GOT3 (cell line): ENCODE measurements at places on chromosomes 7 and 10.

GRCh38 chr10:33434933-33435332 is 100.5 kb upstream of the NRP1 start:
- DNase-seq, result no peak

DNA sequence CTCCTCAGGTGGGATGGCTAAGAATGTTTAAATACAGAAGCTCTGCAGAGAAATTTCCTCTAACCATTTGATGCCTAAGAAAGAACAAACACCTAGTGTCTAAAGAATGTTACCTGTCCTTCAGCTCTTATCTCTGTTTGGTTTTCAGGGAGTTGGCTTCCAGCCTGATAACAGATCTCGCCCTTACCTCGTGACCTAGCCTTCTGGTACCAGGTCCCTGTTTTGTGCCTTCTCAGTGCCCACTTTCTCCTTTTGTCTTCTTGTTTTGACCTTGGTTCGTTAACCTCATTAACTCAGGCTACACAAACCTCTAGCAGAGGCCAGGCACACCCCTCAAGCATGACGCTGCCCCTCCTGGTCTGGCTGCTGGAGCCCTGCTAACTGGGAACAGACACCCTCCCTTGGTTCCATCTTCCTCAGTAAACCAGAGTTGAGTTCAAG is 16.1 kb upstream of the RAB11FIP2 start:
- no peak for DNase-seq

DNA sequence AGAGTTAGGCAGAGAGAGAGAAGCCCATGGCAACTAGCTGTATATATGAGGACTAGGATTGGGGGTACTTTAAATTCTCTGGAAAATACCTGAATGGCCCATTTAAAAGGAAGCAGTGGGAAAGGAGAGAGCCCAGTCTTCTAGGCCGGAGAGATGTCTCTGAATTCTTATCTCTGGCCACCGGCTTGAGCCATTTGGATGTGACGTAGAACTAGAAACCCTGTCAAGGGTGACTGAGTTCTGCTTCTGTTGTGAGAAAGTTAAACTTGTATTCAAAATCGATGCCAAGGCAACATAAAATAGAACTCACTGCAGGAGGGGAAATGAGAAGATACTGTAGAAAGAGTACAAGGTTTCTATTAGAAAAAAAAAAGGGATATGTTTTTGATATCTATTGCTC is 6.3 kb upstream of the GSTK1 start:
- no peak for DNase-seq

DNA sequence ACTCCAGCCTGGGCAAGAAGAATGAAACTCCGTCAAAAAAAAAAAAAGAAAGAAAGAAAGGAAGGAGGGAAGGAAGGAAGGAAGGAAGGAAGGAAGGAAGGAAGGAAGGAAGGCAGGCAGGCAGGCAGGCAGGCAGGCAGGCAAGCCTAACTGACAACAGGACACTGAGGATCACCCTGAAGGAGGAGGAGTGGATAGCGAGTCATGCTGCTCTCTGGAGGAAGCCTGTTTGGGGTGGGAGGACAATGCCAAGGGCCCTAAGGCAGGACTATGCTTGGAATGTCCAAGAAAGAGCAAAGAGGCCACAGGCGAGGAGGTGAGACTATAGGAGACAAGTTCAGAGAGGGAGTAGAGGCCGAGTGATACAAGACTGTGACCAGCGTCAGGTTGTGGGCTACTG is 107.0 kb upstream of the PARD3 start:
- DNase-seq, result no peak

GRCh38 chr7:6536262-6537260 is 14.7 kb downstream of the GRID2IP start:
- no peak for DNase-seq

DNA sequence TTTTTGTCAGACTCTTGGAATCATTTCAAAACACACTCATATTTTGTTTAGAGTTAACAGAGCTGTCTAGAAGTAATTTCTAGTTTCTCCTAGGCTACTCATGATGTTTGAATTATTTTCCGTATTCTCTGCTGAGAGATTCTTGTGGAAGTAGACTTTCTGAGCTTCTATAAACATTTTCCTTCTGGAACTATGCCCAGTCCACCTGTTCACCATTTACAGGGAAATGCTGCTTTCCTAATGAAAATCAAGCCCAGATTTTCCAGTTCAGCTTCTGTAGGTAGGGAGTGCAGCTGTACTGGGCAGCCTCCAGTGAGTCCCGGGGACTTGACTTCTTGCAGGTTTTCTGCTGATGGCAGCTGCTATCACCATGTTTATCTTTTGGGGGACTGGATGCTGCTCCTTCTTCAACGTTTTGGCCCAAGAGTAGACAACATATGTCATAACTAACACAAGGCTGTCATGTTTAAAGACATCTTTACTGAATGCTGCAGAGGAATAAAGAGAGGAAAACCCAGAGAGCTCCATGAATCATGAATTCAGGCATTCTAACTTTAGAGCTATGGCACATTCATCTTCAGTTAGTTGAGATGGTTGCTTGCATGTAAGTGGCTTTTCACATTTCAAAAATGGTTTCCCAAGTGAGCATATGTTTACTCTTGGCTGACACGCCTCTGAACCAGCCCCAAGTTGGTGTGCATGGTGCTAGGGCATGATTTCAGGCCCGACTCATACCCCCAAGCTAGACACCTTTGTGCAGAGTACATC is 85.6 kb downstream of the SDK1 start:
- DNase-seq, result no peak

GRCh38 chr7:133016604-133017003 is 65.3 kb downstream of the CHCHD3 start:
- DNase-seq, result no peak

- no peak for DNase-seq
Measured at GRCh38 chr7:91098566-91098965, 165.7 kb upstream of the FZD1 start.
